DND-41 (cell line): ENCODE measurements at places on chromosomes 5 and 9.

GRCh38 chr5:150155258-150156026 lies at the start of gene PDGFRB:
TSS of gene PDGFRB (minus strand) at chr5:150155845. CDS start at chr5:150137047, 18,798 bp downstream.
- H3K4me3 ChIP-seq: peak within 1 kb of the TSS; percentile 51
- H3K4me1 ChIP-seq: peaks cover 27% of the 10 kb centered on the region
- H3K27me3 ChIP-seq: no peaks in the 10 kb centered on the region
- peak within 1 kb of the TSS; percentile 35 for H3K27ac ChIP-seq
- DNase-seq: peak; percentile 81

- H3K27me3 ChIP-seq: no peaks in the 10 kb centered on the region
- H3K4me1 ChIP-seq: no peaks in the 10 kb centered on the region
- no peak overlapping the region for H3K27ac ChIP-seq
Observed at GRCh38 chr9:10112798-10113197, 500.0 kb downstream of the PTPRD start.

- H3K36me3 ChIP-seq: no peaks in the 10 kb centered on the region
- no peak overlapping the region for H3K4me3 ChIP-seq
Observed at GRCh38 chr9:13607481-13608441, 328.3 kb upstream of the MPDZ start.

DNA sequence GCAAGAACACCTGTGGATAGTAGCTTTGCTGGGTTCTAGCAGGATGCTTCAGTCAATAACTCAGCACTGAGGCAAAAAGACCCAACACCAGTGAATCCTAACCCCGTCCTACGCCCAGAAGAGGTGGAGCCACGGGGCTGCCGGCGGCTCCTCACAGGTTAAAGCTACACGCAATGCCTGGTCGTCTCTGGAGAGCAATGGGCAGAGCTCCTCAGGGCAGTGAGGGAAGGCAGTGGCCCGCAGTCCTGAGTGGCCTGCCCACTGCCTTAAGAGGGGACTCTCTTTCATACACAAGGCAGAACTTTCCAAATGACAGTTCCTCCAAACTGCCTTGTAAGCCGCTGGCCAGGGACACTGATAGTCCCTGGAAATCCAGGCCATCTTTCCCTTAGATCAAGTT lies 244.2 kb upstream of the IRX2 start:
- no peak overlapping the region for H3K4me3 ChIP-seq
- no peaks in the 10 kb centered on the region for H3K27me3 ChIP-seq
- no peak overlapping the region for H3K27ac ChIP-seq
- H3K4me1 ChIP-seq: no peaks in the 10 kb centered on the region
- H3K36me3 ChIP-seq: no peaks in the 10 kb centered on the region
- no peak for DNase-seq

- H3K4me3 ChIP-seq: no peak overlapping the region
- no peaks in the 10 kb centered on the region for H3K36me3 ChIP-seq
- H3K27me3 ChIP-seq: no peaks in the 10 kb centered on the region
- H3K27ac ChIP-seq: no peak overlapping the region
Observed at GRCh38 chr5:91938441-91938840, 555.3 kb upstream of the ARRDC3 start.

DNA sequence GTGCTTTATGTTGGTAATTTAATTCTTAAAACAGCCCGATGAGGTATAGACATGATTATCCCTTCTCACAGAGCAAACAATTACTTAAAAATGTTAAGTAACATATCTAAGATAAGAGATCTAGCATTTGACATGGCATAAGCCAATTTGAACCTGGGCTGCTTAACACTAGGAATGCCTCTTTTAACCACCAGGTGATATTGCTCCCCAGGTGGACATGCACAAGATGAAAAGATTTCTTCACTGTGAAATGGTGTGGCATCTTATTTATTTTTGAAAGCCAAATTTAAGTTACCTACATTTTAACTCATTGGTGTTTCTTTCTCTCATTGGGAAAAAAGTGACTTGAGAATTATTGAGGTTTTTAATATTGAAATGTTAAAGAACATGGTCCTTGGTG lies 15.8 kb upstream of the LRRC70 start:
- H3K27me3 ChIP-seq: no peaks in the 10 kb centered on the region
- no peak overlapping the region for H3K4me3 ChIP-seq
- no peak for DNase-seq
- peaks cover 55% of the 10 kb centered on the region for H3K36me3 ChIP-seq
- no peak overlapping the region for H3K27ac ChIP-seq

DNA sequence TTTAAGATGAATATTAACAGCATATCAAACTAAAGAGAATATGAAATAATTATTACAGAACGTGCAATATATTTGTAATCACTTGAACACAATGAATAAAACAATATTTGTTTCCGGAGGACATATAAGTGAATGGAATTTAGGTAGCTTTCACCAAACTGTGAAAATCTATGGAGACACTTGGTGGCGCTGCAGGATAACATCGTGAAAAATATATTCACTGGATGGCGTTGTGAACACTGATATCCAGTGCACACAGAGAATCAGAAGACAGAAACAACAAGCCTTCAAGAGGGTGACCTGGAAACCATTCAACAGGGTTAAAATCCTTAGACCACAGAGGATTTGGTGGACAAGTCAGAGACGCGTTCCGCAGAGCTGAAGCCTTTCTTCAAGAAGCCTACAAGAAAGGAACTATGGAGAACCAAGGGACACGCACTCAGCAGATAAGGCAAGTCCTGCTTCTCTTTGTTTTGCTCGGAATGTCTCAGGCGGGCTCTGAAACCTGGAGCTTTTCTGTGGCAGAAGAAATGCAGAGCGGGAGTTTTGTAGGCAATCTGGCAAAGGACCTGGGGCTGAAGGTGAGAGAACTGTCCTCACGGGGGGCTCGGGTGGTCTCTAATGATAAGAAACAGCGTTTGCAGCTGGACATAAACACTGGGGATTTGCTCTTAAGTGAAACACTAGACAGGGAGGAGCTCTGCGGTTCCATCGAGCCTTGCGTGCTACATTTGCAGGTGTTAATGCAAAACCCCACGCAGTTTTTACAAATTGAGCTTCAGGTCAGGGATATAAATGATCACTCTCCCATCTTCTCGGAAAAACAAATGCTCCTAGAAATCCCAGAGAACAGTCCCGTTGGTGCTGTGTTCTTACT lies at the start of gene PCDHB11:
Gene PCDHB11, plus strand, starts transcription at position 269 of the 877 bp plus-strand sequence. Its CDS starts 148 bp downstream, at position 417.
- no peaks in the 10 kb centered on the region for H3K27me3 ChIP-seq
- no peak within 1 kb of the TSS for H3K27ac ChIP-seq
- no peak within 1 kb of the TSS for H3K4me3 ChIP-seq

GRCh38 chr5:73188764-73189531 lies 16.0 kb downstream of the TMEM174 start:
- H3K36me3 ChIP-seq: no peaks in the 10 kb centered on the region
- no peaks in the 10 kb centered on the region for H3K4me1 ChIP-seq
- peaks cover under 1% of the 10 kb centered on the region for H3K27me3 ChIP-seq
- no peak for DNase-seq

- H3K27ac ChIP-seq: no peak overlapping the region
- no peaks in the 10 kb centered on the region for H3K36me3 ChIP-seq
- no peak for DNase-seq
- H3K4me1 ChIP-seq: no peaks in the 10 kb centered on the region
Observed at GRCh38 chr5:137641148-137641547, 94.7 kb downstream of the KLHL3 start.

- no peaks in the 10 kb centered on the region for H3K36me3 ChIP-seq
- no peak overlapping the region for H3K4me3 ChIP-seq
- DNase-seq: no peak
- no peaks in the 10 kb centered on the region; the same call in 1 of the 2 replicates for H3K4me1 ChIP-seq
Observed at GRCh38 chr9:111298731-111299598, 31.1 kb downstream of the OR2K2 start.

DNA sequence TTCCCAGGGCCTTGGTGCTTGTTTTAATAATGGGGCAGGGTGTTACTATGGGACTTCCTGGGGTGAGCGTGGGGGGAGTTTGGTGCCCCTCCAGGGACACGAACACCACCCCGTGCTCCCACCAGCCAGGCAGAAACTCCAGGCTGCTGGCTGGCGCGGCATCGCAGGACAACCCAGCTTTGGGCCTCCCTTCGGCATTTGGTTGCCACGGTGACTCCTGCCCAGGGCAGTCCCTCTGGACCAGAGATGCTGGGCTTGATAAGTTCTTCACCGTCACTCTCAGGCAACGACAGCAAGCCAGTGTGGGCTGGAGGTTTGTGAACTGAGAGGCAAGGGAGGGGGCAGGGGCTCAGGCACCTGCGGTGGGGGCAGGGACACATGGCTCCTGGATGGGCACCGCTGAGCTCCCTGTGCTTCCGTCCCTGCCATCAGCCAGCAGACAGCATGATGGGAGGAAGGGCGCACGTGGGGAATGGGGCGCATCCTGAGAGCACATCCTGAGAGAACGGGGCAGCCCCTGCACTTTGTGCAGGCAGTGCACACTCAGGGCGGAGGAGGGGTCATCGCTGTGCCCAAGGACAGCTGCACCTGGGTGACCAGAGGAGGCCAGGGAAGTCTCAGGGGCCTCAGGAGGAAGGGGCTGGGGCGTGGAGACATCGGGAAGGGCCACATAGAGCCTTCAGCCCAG lies 116.4 kb downstream of the RXRA start:
- no peaks in the 10 kb centered on the region for H3K27me3 ChIP-seq
- no peak overlapping the region for H3K4me3 ChIP-seq
- H3K27ac ChIP-seq: no peak overlapping the region
- H3K4me1 ChIP-seq: peaks cover 6% of the 10 kb centered on the region

GRCh38 chr5:156473269-156473908 lies 146.4 kb downstream of the SGCD start:
- no peak overlapping the region for H3K27ac ChIP-seq
- H3K27me3 ChIP-seq: peaks cover 3% of the 10 kb centered on the region
- H3K4me1 ChIP-seq: no peaks in the 10 kb centered on the region
- H3K4me3 ChIP-seq: no peak overlapping the region
- no peak for DNase-seq
- no peaks in the 10 kb centered on the region for H3K36me3 ChIP-seq

- H3K27me3 ChIP-seq: no peaks in the 10 kb centered on the region
- no peak overlapping the region for H3K27ac ChIP-seq
- no peaks in the 10 kb centered on the region for H3K4me1 ChIP-seq
- no peak for DNase-seq
- no peak overlapping the region for H3K4me3 ChIP-seq
Observed at GRCh38 chr5:20570486-20570885, 582.5 kb upstream of the CDH18 start.

- H3K36me3 ChIP-seq: peaks cover 27% of the 10 kb centered on the region
- peak; percentile 93 for DNase-seq
- peaks cover 79% of the 10 kb centered on the region for H3K4me1 ChIP-seq
Observed at GRCh38 chr9:114898741-114899140, 31.6 kb downstream of the TNFSF8 start.

GRCh38 chr9:131757549-131757948 lies 17.7 kb upstream of the RAPGEF1 start:
- H3K27ac ChIP-seq: no peak overlapping the region
- DNase-seq: no peak
- H3K27me3 ChIP-seq: no peaks in the 10 kb centered on the region
- H3K36me3 ChIP-seq: no peaks in the 10 kb centered on the region
- H3K4me3 ChIP-seq: no peak overlapping the region

DNA sequence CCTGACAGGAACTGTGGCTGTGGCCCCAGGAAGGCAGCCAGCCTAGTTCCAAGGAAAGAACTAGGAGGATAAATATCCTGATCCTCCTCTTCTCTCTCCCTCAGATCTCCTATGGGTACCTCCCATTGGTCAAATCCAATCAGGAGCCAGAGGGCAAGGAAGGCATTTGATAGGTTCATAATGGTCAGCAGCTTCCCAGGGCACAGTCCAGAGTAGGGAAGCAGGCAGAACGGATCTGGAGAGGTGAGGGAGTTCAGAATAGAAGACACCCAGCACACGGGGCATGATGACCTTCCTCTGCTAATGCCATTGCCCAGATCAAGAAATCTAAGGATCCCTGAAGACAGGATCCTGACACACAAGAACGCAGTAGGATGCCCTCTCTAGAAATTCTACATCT lies 8.6 kb downstream of the ABLIM3 start:
- no peak overlapping the region for H3K4me3 ChIP-seq
- no peak for DNase-seq
- H3K27ac ChIP-seq: no peak overlapping the region
- no peaks in the 10 kb centered on the region for H3K36me3 ChIP-seq
- H3K27me3 ChIP-seq: peaks cover 11% of the 10 kb centered on the region

DNA sequence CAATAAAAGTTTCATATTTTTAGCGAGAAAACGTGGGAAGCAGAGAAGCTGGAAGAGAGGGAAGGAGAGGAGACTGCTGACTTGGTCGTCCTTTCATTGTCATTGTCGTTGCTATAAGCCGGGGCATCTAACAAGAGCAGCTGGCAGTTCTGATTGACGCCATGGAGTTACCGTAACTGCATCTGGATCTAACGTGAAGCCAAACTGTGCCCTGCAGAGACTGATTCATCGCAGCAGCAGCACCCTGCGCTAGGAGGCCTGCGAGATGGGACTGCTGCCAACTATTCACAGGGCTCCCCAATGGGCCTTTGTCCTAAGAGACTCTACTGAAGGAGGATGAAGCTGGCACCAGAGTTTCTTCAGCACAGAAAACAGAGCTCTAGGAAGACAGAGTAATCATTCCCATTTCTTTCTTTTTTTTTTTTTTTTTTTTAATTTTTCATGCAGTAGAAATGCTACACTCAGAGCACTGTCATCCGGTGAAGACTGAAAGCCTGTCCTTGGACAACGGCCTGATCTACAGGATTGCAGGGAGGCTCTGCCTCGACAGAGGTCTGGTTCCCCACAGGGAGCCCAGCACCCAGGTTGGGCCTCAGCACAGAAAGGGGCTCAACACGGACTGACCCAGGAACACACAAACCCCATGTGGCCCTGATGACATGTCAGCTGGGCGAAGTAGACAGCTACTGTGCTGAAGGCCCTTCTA lies 47.8 kb downstream of the RETREG1 start:
- no peaks in the 10 kb centered on the region for H3K4me1 ChIP-seq
- no peak overlapping the region for H3K4me3 ChIP-seq
- no peak overlapping the region for H3K27ac ChIP-seq
- no peaks in the 10 kb centered on the region for H3K36me3 ChIP-seq
- H3K27me3 ChIP-seq: no peaks in the 10 kb centered on the region

- no peaks in the 10 kb centered on the region for H3K27me3 ChIP-seq
- peak overlapping the region; percentile 88 for H3K27ac ChIP-seq
- peaks cover 65% of the 10 kb centered on the region for H3K4me1 ChIP-seq
- no peak overlapping the region for H3K4me3 ChIP-seq
Observed at GRCh38 chr5:181221105-181221791, 1.8 kb upstream of the TRIM41 start.

GRCh38 chr5:8462565-8462964 lies 593.6 kb downstream of the MTRR start:
- H3K4me1 ChIP-seq: peaks cover 13% of the 10 kb centered on the region
- H3K27me3 ChIP-seq: no peaks in the 10 kb centered on the region
- no peak overlapping the region for H3K4me3 ChIP-seq
- peaks cover 14% of the 10 kb centered on the region for H3K36me3 ChIP-seq
- H3K27ac ChIP-seq: no peak overlapping the region

GRCh38 chr9:95185956-95186355 lies 131.6 kb downstream of the FANCC start:
- H3K27me3 ChIP-seq: no peaks in the 10 kb centered on the region
- no peak for DNase-seq
- 0 out of 2 replicates have a peak, but pooled peaks cover 3% of the 10 kb centered on the region for H3K4me1 ChIP-seq
- H3K27ac ChIP-seq: no peak overlapping the region
- no peak overlapping the region for H3K4me3 ChIP-seq
- H3K36me3 ChIP-seq: no peaks in the 10 kb centered on the region
